ENCODE measurements at places on chromosomes 2 and 18. TPM values are rescaled to one million over a fixed set of nuclear protein-coding genes. Genes with fewer than 3 reads are reported as not detected.

DNA sequence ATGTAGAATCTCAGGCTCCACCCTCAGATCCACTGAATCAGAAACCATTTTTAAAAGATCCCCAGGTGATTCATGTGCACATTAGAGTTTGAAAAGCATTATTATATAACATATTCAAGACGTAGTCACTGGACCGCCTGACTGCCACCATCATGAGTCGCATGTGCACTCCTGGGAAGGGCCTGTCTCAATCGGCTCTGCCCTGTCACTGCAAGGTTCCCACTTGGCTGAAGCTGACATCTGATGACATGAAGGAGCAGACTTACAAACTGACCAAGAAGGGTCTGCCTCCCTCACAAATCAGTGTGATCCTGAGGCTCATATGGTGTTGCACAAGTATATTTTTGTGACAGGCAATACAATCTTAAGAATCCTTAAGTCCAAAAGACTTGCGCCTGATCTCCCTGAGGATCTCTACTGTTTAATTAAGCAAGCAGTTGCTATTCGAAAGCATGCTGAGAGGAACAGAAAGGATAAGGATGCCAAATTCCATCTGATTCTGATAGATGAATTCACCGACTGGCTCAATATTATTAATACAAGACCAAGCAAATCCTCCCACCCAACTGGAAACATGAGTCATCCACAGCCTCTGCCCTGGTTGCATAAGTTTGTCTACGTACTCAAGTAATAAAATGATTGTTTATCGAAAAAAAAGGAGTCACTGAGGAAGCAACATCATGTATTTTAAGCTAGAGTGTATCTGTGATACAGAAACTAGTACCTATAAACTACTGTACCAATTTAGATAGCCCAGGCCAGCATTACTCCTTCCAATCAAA is 26.2 kb downstream of the ATAD2B start:
- no peaks in the 10 kb centered on the region for H3K36me3 ChIP-seq
- DNase-seq: no peak
- no peaks in the 10 kb centered on the region for H3K27me3 ChIP-seq
- H3K4me1 ChIP-seq: peaks cover 2% of the 10 kb centered on the region
- no peak overlapping the region for H3K4me3 ChIP-seq

- no peaks in the 10 kb centered on the region for H3K36me3 ChIP-seq
- H3K4me1 ChIP-seq: no peaks in the 10 kb centered on the region
- DNase-seq: no peak
- H3K27me3 ChIP-seq: peaks cover 25% of the 10 kb centered on the region
Observed at GRCh38 chr2:10963155-10963554, 51.4 kb downstream of the KCNF1 start.

GRCh38 chr2:199339891-199340605 is 117.7 kb downstream of the SATB2 start:
- H3K27ac ChIP-seq: no peak overlapping the region
- no peaks in the 10 kb centered on the region for H3K36me3 ChIP-seq
- no peaks in the 10 kb centered on the region for H3K27me3 ChIP-seq
- H3K4me3 ChIP-seq: no peak overlapping the region
- no peak for DNase-seq

- DNase-seq: no peak
- no peak overlapping the region for H3K27ac ChIP-seq
- H3K4me3 ChIP-seq: no peak overlapping the region
- peaks cover 39% of the 10 kb centered on the region for H3K27me3 ChIP-seq
- no peaks in the 10 kb centered on the region for H3K36me3 ChIP-seq
- no peaks in the 10 kb centered on the region for H3K4me1 ChIP-seq
Observed at GRCh38 chr18:22253676-22254075, 84.3 kb downstream of the GATA6 start.

DNA sequence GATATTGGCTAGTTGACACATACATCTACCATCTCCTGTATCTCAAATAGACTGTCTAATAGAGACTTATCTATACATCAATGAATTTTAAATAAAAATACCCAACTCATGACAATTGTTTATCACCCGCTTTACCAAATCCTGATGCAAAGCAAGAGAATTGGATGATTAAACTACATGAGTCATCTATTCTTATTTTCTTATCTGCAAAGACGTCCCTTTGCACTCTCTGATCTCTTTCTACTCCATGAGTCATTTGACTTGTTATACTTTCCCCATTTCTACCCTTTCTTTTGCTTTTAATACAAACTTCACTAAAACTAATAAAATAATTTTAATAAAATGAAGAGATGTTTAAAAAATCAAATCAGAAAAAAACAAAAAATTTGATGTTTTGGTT is 261.7 kb upstream of the MAP2 start:
- no peaks in the 10 kb centered on the region for H3K36me3 ChIP-seq
- no peak overlapping the region for H3K27ac ChIP-seq

DNA sequence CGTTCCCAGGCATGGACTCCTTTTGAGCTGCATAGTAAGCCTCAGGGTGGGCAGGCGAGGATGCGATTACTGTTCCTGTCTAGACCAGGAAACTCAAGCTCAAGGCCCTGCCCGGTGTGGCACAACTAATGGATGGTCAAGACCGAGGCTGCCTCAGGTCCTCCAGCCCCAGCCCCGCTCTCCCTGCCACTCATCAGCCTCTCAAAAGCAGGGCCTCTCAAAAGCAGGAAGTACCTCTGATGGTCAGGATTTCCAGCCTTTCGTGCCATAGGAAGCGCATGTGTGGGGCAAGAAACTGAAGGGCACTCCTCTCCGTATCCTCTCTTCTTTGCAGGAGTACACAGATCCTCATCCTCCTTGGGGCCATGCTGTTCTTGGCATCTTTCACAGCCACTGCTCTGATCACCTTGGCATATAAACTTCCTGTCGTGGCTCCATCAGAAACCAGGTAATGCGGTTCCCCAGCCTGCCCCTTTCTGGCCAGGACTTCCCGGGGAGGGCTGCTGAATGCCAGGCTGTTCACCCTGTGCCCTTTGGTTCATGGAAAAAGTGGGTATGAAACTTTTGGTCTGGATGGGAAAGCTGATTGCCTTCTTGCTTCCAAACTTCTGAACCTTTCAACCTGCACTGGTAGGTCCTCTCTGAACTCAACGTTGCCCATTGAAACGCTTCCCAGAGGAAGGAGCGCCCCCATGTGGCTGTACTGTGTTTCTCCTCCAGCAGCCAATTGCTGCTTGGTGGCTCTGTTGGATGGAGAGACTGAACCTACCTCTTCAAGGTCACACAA is 82.8 kb upstream of the SEC11C start:
- no peaks in the 10 kb centered on the region for H3K36me3 ChIP-seq
- peak; percentile 54 for DNase-seq
- no peaks in the 10 kb centered on the region for H3K4me1 ChIP-seq
- no peaks in the 10 kb centered on the region for H3K27me3 ChIP-seq
- H3K27ac ChIP-seq: no peak overlapping the region

DNA sequence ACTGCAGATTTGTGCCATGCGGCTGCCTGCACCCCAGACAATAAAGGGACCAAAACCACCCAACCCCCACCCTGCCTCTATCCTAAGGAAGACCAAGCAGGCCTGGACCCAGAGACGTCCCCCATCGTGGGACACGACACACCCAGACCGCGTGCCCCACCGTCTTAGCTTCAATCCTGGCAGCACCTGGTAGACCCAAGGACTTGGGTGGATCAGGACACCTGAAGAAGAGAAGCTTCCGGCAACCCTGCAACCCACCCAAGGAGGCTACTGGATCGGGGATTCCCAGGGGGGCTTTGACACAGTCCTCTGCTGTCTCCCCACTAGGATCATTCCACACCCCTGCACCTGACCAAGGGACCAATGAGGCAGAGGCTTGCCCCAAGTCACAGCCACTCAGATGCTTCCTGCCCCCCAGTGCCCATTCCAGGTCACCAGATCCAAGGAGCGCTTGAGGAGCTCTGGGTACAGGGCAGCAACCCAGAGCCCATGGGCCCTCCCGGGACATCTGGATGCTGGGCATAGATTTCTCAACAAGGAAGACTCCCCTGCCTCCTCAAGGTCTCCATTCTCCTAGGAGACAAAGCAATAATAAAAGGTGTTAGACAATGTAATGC is 3.6 kb downstream of the ALPI start:
- H3K27me3 ChIP-seq: peaks cover 9% of the 10 kb centered on the region
- H3K4me3 ChIP-seq: no peak overlapping the region
- H3K36me3 ChIP-seq: no peaks in the 10 kb centered on the region
- H3K4me1 ChIP-seq: no peaks in the 10 kb centered on the region

- H3K36me3 ChIP-seq: no peaks in the 10 kb centered on the region
- no peaks in the 10 kb centered on the region for H3K4me1 ChIP-seq
- no peak for DNase-seq
Observed at GRCh38 chr2:240179186-240179815, 38.8 kb upstream of the OTOS start.

DNA sequence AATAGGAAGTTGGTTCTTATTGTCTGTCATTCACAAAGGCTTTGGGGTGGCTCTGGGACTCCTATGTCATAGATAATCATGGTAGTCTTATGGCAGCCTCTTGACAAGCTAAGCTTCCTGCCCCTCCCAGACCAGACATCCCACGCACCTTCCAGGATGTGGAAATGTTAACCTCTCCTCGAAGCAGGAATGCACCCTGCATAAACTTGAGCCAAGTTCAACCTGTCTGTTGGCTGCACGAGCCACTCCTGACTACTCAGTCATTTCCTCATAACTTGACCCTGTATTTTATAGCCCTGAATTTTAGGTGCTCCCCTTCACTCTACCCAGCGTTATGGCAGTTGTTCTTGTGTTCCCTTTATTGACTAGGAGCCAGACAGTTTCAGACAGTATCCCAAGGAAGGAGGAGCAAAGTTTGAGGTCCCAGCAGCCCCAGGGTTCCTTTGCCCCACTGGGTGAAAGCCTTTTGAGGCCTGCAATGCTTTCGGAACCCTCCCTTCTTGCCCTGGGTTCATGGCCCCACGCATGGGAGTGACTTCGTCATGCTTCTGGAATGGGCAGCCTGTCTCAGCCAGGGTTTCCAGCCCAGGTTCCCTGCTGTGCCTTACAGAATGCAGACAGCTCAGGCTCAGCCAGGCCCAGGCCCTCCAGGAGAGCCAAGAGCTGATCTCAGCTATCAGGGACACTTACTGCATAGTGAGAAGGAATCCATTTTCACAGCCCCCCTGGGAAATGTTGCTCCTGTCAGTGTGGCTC is 15.6 kb upstream of the INO80C start:
- no peak overlapping the region for H3K27ac ChIP-seq
- no peaks in the 10 kb centered on the region for H3K36me3 ChIP-seq
- DNase-seq: no peak
- no peaks in the 10 kb centered on the region for H3K4me1 ChIP-seq

DNA sequence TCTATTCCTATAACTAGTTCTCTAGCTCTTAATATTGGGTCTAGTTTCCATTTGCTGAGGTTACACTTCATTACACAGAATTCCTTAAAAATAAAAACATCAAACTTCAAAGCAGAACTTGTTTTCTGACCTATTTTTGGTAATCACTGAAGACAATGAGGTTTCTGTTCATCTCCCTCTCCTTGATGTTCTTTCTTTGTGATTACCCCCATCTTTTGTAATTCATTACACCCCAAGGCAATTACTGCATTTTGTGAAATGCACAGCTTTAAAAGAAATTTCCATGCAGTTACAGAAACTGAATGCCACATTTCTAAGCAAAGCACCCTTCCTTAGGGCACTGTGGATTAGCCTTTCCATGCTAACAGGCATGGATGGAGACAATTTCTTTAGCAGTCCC is 363.2 kb upstream of the RND3 start:
- H3K36me3 ChIP-seq: no peaks in the 10 kb centered on the region
- H3K4me3 ChIP-seq: no peak overlapping the region
- DNase-seq: no peak
- H3K27ac ChIP-seq: no peak overlapping the region

DNA sequence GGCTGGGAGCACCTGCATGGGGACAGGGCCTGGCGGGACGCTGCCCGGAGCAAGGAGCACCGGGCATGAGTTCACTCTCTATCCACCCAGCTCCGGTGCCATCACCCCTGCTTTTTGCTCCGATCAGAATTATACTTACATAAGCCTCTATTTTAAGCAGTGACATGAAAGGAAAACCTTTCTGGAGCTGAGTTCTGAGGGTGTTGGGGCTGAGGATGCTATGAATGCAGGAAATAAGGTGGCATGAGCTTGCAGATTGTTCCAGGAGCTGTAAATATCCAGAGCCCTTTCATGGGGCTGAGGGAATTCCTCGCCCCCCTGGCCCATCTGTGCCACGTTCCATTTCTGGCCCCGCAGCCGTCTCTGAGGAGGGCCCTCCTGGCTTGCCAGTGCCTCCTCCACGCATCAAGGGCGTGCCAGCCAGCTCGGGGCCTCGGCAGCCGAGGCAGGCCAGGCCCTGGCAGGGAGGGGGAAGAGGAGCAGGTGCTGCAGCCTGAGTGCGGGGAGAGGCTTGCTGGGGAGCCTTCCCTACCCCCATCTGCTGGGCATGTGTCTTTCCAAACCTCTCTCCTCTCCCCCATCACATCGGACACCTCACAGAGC is 91.7 kb upstream of the MCFD2 start:
- no peak for DNase-seq
- no peak overlapping the region for H3K4me3 ChIP-seq
- no peaks in the 10 kb centered on the region for H3K36me3 ChIP-seq
- H3K4me1 ChIP-seq: peaks cover 68% of the 10 kb centered on the region
- no peaks in the 10 kb centered on the region for H3K27me3 ChIP-seq
- peak overlapping the region; percentile 24 for H3K27ac ChIP-seq

DNA sequence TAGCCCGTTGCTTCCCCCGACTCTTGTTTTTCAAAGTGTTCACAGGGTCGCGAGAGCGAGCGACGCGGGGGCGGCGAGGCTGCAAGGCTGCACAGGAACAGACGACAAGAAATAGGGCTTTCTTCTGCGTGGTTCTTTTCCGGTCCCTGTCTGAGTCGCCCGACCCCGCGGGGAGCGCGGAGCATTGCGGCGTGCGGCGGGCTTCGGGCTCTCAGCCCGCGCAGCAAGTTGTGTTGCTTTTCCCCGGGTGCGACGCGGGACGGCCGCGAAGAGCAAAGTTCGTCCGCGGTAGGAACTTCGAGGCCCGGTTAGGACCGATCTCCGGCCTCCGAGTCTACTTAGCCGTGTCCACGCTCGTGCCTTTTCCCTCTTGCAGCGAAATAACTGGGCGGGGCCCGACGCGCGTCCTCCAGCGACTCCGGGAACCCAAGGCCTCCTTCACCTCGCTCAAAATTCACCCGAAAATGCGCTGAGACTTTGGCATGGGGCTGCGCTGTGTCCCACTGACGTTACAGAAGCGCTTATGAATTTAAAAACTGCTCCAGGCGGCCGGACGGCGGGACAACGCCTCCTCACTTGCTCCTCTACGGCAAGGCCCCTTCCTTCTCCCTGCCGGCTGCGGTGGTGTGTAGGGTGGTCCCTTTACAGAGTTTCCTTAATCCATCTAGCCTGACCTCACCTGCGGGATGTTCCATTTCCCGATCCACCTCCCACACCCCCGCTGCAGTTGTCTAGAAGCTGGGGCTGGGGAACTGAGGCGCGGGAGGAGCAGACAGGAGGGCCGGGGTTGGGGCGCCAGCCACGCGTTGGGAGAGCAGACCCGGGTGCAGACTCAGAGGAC is 1.5 kb upstream of the BCL2L11 start:
- no peaks in the 10 kb centered on the region for H3K36me3 ChIP-seq
- H3K4me3 ChIP-seq: no peak overlapping the region
- no peak overlapping the region for H3K27ac ChIP-seq
- no peaks in the 10 kb centered on the region for H3K27me3 ChIP-seq
- H3K4me1 ChIP-seq: peaks cover 10% of the 10 kb centered on the region

The MC2R gene
- not detected for polyA plus RNA-seq

The HOXD13 gene
- polyA plus RNA-seq: not detected

The NDUFS1 gene
- polyA plus RNA-seq: 54.8 TPM

The SIX2 gene
- 0.76 TPM for polyA plus RNA-seq

The TACR1 gene
- not detected for polyA plus RNA-seq

The SERPINB13 gene
- polyA plus RNA-seq: not detected

The ERBB4 gene
- 0.05 TPM for polyA plus RNA-seq

The IGFBP2 gene
- polyA plus RNA-seq: 695 TPM

The NOP58 gene
- 37.4 TPM for polyA plus RNA-seq

The SP140L gene
- polyA plus RNA-seq: 13.5 TPM

The OSR1 gene
- 48.7 TPM for polyA plus RNA-seq

The AKAIN1 gene
- not detected for polyA plus RNA-seq

Data from SK-N-SH (cell line).